ENCODE measurements at places on chromosomes 7 and 10. TPM values are rescaled to one million over a fixed set of nuclear protein-coding genes. Genes with fewer than 3 reads are reported as not detected.

DNA sequence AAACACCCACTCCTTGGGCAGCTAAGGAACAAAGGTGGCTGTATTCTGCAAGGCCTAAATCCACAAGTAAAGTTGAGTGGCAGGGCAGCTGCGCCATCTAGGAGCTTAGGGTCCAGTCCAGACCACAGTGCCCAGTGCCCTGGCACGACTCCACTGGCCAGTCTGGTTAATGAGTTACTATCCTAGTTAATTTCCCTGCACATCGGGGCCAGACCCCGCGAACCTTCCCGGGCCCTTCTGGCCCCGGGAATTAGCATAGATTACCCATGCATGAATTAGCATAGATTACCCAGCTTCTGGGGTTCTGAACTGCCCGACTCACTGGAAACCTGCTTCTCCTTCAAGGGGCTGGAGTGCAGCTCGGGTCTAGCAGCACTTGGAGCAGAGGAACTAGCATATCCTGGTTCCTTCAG lies 3.2 kb upstream of the EMX2 start:
- no peak for DNase-seq

- no peak for DNase-seq
Observed at GRCh38 chr10:70115948-70116682, 16.5 kb downstream of the AIFM2 start.

GRCh38 chr7:94584113-94584512 lies 71.8 kb downstream of the SGCE start:
- DNase-seq, result no peak

- no peak for DNase-seq
Observed at GRCh38 chr7:116461500-116461899, 38.0 kb upstream of the CAV2 start.

- peak; percentile 29 for DNase-seq
Observed at GRCh38 chr7:79055722-79056415, 397.6 kb downstream of the MAGI2 start.

- no peak for DNase-seq
Observed at GRCh38 chr7:130894146-130894908, 160.3 kb upstream of the KLF14 start.

GRCh38 chr10:8044908-8045725 lies 9.4 kb upstream of the GATA3 start:
- DNase-seq, result no peak

GRCh38 chr7:44455155-44455554 lies 35.3 kb downstream of the NUDCD3 start:
- DNase-seq, result no peak

STAMBPL1 gene
- 5.2 TPM for total RNA-seq

AKR1B15 gene
- not detected for total RNA-seq

UPK3BL2 gene
- 2.1 TPM for total RNA-seq

ZNF804B gene
- not detected for total RNA-seq

All from kidney epithelial cell (primary cell).